ENCODE measurements at places on chromosomes 1 and 21. TPM values are rescaled to one million over a fixed set of nuclear protein-coding genes. Genes with fewer than 3 reads are reported as not detected.

DNA sequence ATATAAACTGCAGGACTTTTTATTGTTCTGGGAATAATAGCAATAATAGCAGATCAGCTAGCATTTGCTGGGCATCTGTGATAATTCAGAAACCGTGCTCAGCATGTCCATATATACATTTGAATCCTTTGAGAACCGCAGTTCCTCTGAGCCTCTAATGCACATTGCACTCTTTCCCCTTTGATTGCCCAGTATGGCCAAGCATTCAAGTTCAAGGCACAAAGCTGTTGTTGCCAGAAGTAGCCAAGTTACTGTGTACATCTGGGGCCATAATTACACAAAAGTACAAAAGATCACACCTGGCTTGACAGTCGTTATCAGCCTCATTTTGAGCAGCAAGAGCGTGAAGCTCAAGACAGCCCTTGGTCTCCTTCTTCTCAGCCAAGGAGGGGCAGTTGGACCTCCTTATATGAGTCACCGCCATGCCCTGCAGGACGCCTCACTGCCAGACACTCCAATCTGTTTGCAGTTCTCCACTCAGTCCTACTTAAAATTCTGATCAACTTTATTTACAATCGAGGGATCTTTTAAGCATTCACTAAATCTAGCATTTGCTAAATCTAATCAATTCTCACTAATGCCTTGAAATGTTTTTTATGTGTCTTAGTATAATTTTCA lies 216.0 kb downstream of the SLC35F3 start:
- DNase-seq: no peak

GRCh38 chr1:217322834-217323233 lies 308.1 kb downstream of the GPATCH2 start:
- no peak for DNase-seq

DNA sequence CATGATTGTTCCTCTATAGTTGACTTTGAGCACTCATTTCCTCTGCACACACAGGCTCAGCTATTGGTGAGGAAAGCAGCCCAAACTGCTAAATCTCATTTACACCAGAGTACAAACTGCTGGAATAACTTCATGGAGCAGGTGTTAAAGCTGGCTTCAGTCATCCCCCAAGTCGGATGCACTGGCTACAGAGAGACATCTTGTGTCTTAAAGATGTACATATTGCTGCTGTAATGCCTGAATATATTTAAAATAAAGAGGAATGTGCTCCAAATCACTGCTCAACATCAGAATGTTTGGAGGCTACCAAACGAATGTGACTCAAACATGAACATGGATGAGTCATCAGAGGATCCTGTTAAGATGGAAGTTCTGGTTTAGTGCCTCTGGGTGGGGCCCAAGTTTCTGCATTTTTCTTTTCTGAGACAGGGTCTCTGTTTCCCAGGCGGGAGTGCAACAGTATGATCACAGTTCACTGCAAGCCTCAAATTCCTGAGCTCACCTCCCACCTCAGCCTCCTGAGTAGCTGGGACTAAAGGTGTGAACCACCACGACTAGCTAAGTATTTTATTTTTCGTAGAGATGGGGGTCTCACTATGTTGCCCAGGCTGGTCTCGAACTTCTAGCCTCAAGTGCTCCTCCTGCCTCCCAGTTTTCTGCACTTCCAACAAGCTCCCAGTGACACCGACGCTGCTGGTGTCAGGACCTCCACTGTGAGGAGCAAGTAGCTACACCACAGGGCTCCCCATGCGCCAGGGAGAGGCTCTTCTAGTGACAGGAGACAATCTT lies 79.0 kb upstream of the KRTAP19-8 start:
- DNase-seq: peak; percentile 31

- no peak for DNase-seq
Observed at GRCh38 chr1:216793973-216794372, 70.7 kb upstream of the ESRRG start.

GRCh38 chr1:200302192-200302920 lies 107.5 kb downstream of the ZNF281 start:
- DNase-seq: peak; percentile 75

GRCh38 chr1:97451944-97452343 lies 468.9 kb downstream of the DPYD start:
- DNase-seq: no peak

- DNase-seq: no peak
Observed at GRCh38 chr1:11697188-11697892, 5.8 kb downstream of the DRAXIN start.

- no peak for DNase-seq
Observed at GRCh38 chr21:44820851-44821250, 3.0 kb upstream of the SUMO3 start.

DNA sequence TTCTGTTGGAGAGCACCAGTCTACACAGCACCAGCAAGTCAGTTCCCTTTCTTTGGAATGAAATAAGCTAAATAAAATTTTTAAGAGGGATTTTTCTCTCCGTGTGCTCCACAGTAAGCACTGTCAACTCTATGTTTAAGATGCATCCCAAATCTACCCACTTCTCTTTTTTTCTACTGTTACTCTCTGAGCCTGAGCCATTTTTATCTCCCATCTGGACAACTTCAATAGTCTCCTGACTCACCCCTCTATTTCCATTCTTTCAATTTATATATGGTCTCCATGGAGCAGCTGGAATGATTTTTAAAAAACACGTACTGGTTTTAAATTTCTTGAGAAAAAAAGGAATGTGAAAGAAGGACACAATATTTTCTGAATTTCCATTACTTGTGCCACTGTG lies 24.7 kb upstream of the CCT8 start:
- no peak for DNase-seq

DNA sequence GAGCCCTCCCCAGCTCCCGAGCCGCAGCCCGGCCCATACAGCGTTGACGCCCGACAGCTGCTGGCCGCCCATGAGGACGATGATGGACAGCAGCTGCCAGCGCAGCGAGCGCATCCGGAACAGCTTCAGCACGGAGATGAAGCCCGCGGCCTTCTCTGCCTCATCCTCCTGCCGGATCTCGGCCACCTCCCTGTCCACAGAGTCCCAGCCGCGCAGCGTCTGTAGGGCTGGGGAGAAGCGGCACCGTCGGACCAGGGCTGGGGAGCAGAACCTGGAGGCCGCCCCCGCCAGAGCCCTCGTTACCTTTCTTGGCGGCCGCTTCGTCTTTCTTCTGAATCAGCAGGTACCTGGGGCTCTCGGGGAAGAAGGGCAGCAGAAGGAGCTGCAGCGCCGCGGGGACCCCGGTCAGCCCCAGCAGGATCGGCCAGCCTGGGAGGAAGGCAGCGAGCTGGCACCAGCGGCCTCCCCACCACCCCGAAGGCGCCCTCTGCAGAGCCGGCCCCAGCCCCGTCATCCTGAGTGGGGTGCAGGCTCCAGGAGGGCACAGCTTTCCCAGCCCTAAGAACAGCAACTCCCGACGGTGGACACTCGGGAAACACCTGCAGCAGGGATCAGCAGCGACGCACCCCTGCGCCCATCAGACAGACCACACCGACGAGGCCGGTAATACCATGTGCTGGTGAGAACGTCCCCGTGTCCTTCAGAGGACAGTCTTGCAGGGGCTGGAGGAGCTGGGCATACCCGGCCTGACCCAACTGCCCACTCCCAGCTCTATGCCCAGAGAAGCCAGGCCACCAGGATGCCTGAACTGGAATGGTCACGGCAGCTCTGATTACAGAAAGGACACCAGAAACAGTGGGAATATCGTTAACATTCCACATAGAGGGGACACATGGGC lies 13.8 kb upstream of the SLC2A7 start:
- DNase-seq: no peak

DNA sequence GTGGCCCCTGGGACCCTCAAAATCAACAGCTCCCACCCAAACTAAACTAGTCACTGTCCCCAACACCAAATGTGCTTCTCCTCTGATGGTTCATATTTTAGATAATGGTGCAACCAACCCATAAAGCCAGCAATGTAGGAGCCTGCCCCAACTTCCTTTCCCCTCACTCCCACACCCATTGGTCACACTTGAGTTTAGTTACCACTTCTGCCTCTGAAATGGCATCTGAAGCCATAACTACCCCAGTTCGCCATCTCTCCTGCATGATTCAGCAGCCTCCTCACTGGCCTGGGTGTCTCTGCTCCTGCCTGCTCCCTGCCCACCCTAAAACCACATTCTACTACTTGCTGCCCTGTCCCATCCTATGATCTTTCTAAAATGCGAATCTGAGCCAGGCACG lies 3.4 kb upstream of the CDCP2 start:
- DNase-seq: no peak

GRCh38 chr21:42679319-42680057 lies 26.1 kb downstream of the PDE9A start:
- DNase-seq: no peak

DNA sequence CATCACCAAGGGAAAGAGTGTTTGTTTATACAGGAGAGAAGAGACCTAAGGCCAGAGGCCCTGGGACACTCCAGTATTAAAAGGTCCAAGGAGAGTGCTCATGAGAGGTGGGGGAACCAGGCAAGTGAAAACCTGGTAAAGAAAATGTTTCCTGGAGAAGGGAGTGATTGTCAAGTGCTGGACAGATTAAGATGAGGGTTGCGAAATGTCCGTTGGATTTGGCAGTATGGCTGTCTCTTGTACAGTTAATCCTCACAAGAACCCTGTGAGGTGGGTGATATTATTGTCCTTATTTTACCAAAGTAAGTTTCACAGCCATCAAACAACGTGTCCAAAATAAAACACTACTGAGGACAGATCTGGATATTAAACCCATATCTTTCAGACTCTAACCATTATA lies 44.2 kb downstream of the RPAP2 start:
- no peak for DNase-seq

DNA sequence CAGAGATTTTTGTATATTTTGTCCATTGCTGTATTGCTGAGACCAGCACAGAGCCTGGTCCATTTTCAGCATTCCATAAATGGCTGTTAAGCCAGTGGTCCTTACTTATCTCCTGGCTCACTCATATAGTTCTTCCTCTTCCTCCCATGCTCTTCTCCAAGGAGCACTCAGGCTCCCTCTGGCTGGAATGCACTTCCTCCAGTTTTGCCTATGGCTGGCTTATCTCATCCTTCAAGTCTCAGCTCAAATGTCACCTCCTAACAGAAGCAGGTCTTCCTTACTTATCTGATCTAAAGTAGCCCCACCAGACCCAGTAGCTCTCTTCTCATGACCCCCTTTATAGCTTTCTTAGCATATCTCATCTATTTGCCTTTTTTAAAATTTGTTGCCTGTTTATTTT lies 146.9 kb downstream of the SLC30A10 start:
- DNase-seq: no peak

- DNase-seq: no peak
Observed at GRCh38 chr1:30919025-30919881, 10.7 kb upstream of the SDC3 start.

DNA sequence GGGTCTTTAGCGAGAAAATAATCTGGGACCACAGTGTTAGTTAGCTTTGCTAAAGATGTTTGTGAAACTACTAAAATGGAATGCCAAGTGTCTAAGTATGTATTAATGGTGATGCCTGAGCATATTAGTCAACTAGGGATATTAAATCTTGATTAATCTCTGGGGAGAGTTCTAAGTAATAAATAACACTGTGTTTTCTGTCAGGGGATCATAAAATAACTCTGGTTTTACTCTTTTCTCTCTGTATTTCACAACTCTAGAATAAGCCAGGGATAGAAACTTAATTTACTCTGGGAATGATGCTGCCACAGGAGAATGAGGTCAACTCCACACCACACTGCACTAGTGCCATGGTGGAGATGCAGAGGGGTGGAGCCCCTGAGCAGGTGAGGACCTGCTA lies 399.2 kb downstream of the PTBP2 start:
- DNase-seq: no peak

DNA sequence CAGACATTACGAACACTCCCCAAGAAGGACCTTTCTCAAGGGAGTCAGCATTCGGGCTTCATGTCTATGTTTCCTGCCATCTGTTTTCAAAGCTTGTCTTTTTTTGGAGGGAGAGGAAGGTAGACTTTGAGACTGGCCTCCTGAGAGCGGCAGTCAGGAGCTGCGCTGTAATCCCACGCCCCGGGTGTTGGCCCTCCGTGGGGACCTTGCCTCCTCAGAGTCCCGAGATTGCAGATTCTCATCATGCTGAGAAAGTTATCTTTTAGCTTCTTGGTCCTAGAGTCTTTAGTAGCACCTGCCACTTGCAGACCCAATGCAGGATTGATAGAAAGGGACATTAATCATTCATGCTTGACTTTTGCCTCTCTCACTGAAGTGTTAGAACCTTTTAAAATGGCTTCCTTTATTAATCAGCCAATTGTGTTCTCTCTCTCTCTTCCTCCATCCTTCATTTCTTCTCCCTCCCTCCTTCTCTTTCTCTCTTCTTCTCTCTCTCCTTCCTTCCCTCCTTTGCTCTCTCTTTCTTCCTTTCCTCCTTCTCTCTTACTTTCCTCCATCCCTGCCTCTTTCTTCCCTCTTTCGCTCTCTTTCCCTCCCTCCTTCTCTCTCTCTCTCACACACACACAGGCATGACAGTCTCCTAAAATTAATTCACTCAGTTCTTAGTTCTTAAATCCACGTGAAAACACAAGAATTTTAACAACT lies 25.2 kb upstream of the GNPAT start:
- no peak for DNase-seq

DNA sequence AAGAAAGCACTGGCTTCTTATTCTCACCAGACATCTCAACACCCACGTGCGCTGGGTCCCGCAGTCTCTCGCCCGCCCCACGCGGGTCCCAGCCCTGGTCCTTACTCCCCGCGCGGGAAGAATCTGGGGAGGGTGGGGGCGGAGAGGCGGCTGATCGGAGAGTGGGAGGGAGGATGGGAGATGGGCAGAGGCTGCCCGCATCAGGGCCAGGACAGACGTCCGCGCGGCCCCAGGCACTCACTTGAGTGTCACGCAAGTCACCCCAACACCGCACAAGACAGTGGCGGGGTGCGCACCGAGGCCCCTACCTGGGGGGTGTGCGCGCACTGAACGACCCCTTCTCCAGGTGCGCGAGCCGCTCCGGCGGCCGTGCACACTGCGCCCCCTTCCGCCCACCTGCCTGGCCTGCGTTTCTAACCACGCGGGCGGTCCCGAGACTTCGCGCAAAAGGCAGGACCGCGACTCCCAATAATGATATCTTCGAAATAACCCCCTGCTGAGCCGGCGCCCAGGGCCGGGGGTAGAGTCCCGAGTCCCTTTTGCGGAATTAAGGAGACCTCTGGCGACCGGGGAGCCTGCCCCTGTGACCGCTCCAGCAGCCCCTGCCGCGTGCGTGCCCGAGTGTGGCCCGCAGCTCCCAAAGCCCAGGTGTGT lies 6.0 kb upstream of the SIM2 start:
- DNase-seq: no peak

DNA sequence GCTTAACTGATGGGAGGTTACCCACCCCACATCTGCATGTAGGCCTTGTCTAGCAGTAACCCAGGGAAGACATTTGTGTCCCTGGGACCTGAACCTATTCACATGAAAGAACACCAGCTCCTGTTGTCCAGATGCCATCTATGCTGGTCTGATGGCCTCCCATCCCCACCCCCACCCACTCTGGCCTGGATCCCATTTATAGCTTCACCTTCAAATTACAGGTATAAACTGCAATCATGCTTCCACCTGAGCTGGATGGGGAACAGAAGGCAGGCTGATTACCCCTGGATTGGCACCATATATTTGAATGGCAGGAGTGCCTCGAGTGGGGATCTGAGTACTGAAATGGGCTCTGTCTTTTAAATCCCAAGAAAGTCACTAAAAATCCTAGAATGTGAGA lies 312.7 kb upstream of the USP24 start:
- no peak for DNase-seq

The ZMYND12 gene
- 0.70 TPM for total RNA-seq

The KLHDC8A gene
- total RNA-seq: not detected

The ANKRD65 gene
- not detected for total RNA-seq

The CLDN17 gene
- total RNA-seq: not detected

The STMN1 gene
- total RNA-seq: 25.2 TPM

The GJC2 gene
- 2.4 TPM for total RNA-seq

The RHBG gene
- total RNA-seq: not detected

The S100A7 gene
- not detected for total RNA-seq

The ERICH3 gene
- not detected for total RNA-seq

The MIXL1 gene
- total RNA-seq: not detected

Data from CD4-positive, alpha-beta T cell (primary cell).